ENCODE measurements at places on chromosomes 11 and 22. TPM values are rescaled to one million over a fixed set of nuclear protein-coding genes. Genes with fewer than 3 reads are reported as not detected.
A peak's percentile ranks its signal among the peaks of the same experiment; 100 is the strongest.

- DNase-seq: no peak
Measured at GRCh38 chr11:102664001-102664752, 39.0 kb upstream of the MMP20 start.

Gene DNAJB13
- 0.18 TPM for total RNA-seq

Gene PHLDA2
- 4.4 TPM for total RNA-seq

GRCh38 chr11:10076458-10077141, 217.4 kb downstream of the SBF2 start:
- peak; percentile 63 for DNase-seq

- no peak for DNase-seq
Measured at GRCh38 chr11:1041936-1042608, 5.6 kb upstream of the MUC6 start.

Gene LUZP2
- total RNA-seq: 2.0 TPM

GRCh38 chr22:49210606-49211005, 617.1 kb downstream of the BRD1 start:
- no peak for DNase-seq

GRCh38 chr11:7871056-7871455, 60.0 kb downstream of the OR10A6 start:
- DNase-seq: peak; percentile 54

DNA sequence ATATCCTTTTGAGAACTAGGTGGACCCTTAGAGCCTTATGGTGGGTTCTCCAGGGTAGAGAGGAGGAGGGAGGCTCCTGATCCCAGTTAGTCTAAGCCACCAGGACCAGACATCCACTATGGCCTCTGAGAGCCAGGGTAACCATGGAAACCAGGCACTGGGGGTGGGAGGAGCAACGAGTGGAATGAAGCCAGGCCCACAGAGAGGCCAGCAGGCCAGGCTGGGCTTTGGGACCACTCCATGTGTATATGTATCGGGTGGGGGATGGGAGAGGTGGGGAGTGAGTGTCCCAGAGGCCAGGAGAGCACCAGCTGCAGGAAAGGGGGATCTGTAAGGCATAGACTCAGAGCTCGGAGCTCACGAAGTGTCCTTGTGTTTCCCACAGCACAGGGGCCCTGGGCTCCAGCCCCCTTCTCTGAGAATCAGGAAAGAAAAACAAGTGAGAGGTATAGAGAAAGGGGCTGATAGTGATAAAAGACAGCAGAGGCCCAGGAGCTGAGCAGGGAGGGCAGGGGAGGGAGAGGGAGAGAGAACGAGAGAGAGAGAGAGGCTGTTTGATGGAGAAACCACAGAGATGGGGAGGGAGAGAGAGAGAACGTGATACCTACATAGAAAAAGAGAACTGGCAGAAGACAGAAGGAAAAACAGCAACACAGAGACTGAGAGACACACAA, 15.5 kb upstream of the TSPAN18 start:
- DNase-seq: no peak

Measured in IMR-90 (cell line).